Esophagus squamous epithelium (tissue), 5 donors: ENCODE measurements at places on chromosomes 7 and 10. TPM values are rescaled to one million over a fixed set of nuclear protein-coding genes. Genes with fewer than 3 reads are reported as not detected.

The GPC2 gene
- 0.83 TPM for total RNA-seq

The SPDYE16 gene
- not detected for total RNA-seq

The TRIL gene
- total RNA-seq = 6.5 TPM

The LCOR gene
- 16.9 TPM for total RNA-seq

The SORBS1 gene
- 99.1 TPM for total RNA-seq

The C10orf53 gene
- total RNA-seq = not detected

The BMS1 gene
- 11.5 TPM for total RNA-seq

DNA sequence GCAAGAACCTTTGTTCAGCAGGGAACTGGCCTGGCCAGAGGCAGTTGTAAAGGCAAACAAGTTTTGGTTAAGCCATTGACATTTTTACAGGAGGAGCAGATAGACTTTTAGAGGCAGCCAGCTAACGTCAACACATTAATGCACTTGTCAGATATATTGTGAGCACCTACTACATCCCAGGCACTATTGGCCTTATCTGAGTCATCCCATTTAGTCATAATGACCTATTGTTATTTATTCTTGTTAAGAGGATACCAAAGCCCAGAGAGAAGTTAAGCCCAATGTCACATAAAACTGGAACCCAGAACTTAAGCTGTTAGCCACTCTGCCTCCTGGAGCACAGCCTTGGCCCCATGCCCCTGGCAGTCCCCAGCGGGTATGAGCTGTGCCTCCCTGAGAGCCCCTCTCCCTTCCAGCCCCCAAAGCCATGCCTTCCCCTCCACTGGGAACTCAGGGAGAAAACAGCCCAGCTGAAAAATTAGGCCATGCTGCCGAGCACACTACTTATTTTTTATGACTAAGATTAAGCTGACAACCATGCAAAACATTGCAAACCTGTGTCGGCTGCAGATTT lies 32.7 kb upstream of the TRIM8 start:
- H3K4me1 ChIP-seq = peaks cover 48% of the 10 kb centered on the region
- no peak for DNase-seq
- no peaks in the 10 kb centered on the region for H3K27me3 ChIP-seq
- H3K4me3 ChIP-seq = no peak overlapping the region
- peak overlapping the region; percentile 77 for H3K27ac ChIP-seq

DNA sequence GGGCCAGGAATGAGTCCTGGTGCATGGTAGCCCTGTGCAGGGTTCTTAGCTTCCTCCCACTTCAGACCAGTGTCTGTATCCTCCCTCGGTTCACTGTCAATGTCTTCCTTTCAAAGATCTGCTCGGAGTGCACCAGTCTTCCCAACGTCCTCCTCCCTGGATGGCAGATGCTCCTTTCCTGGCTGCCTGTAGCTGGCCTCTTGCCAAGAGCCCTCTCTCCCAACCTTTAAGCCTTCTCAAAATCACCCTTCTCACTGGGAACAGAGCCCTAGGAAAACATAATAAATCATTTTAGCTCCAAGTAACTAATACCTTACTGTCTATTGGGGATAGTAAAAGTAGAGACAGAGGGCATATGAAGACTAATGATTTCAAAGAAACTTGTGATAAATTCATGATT lies 490.6 kb downstream of the CCSER2 start:
- no peaks in the 10 kb centered on the region for H3K36me3 ChIP-seq
- H3K4me1 ChIP-seq = no peaks in the 10 kb centered on the region
- H3K27ac ChIP-seq = no peak overlapping the region
- H3K27me3 ChIP-seq = no peaks in the 10 kb centered on the region
- no peak overlapping the region for H3K4me3 ChIP-seq

- H3K4me3 ChIP-seq = no peak overlapping the region
- no peaks in the 10 kb centered on the region for H3K27me3 ChIP-seq
- DNase-seq = no peak
- no peaks in the 10 kb centered on the region for H3K4me1 ChIP-seq
- H3K36me3 ChIP-seq = no peaks in the 10 kb centered on the region
These were observed 20.8 kb downstream of the VWA2 start for GRCh38 chr10:114259824-114260223.

DNA sequence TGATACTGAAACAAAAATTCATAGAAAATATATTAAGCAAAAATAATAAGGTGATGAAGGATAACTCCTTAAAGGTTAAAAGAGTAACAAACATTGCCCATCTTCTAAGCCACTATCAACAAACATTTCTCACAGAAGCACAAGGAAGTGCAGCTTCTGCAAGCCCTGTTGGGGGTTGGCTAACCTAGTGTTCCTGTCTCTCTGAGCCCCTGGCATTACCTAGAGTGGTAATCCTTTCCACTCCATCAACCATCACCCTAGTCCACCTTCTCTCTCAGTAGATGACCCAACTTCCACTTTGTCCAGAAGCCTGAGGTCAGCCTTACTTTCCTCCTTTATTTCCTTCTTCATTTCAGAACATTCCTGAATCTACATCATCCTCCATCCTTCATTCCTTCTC lies 59.7 kb downstream of the HIPK2 start:
- no peak for DNase-seq
- H3K36me3 ChIP-seq = peaks cover 22% of the 10 kb centered on the region
- no peak overlapping the region for H3K4me3 ChIP-seq
- H3K27me3 ChIP-seq = no peaks in the 10 kb centered on the region
- H3K4me1 ChIP-seq = peaks cover 31% of the 10 kb centered on the region

- no peaks in the 10 kb centered on the region for H3K27me3 ChIP-seq
These were observed 125.4 kb downstream of the KCNMA1 start for GRCh38 chr10:77512219-77512578.

GRCh38 chr7:2488681-2489080 lies 12.5 kb upstream of the GRIFIN start:
- no peaks in the 10 kb centered on the region for H3K36me3 ChIP-seq
- H3K27me3 ChIP-seq = no peaks in the 10 kb centered on the region
- H3K4me1 ChIP-seq = peaks cover 44% of the 10 kb centered on the region

DNA sequence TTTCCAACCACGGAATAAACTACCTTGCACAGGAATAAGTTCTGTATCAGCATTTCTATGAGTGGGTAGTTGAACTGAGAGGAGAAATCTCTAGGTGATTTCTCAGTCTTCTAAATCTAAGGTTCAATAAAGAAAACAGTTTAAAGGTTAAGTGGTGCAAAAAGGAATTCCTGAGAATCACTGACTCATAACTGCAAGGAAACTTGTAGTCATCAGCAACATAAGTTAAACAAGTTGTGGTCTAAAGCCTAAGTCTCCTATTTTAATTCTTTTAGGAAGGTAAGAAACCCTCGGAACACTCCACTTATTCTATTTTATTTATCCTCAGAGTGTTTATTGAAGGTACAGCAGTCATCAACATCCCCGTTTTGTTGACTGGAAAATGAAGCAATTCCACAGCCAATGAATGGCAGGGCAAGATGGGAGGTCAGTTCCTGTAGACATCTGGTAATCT lies 92.4 kb upstream of the PIK3CG start:
- H3K27me3 ChIP-seq = no peaks in the 10 kb centered on the region
- no peaks in the 10 kb centered on the region for H3K36me3 ChIP-seq
- H3K4me1 ChIP-seq = no peaks in the 10 kb centered on the region
- DNase-seq = no peak
- no peak overlapping the region for H3K27ac ChIP-seq

GRCh38 chr7:158229945-158230344 lies 357.7 kb downstream of the PTPRN2 start:
- H3K27ac ChIP-seq = no peak overlapping the region
- H3K27me3 ChIP-seq = no peaks in the 10 kb centered on the region
- H3K4me1 ChIP-seq = no peaks in the 10 kb centered on the region
- no peaks in the 10 kb centered on the region for H3K36me3 ChIP-seq
- no peak for DNase-seq

DNA sequence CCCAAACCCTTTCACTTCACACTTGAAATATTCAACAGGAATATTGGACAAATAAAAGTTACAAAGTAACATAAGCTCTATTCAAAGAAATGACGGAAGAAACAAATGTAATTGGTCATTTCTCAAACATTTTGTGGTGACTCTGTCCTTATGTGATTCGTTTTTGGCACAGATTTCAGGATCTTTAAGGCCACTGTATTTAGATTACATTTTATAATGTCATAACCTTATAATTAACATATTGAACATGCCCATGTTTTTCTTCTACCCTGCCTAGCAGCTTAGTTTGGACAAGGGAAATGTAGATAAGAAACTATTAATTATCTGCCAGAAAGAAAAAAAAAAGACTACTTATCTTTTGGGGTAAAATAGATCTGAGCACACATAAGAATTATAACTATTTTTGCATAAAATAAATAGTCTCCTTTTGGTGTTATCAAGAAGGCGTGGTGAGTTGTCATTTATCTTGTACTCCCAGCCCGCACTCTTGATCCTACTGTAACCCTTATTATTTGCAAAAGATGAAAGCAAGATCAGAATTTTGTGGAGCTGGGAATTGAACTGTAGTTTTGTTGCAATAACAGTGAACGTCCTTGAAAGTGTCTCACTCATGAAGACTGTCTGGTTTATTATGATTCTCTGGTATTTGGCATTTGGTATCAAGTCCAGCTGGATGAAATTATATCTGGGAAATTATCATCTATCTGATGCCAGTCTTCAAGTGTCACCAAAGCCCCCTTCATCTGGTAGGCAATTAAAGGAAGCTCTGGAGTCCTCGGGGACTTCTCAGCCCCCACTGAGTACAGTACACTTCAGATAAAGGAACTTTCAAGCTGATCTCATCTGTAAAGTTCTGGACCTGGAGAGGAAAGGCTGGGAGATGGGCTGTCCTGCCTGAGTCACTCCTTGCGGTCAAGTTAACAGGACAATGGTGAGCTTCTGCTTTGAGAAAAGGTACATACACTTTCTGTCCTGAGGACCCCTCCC lies 175.7 kb upstream of the INHBA start:
- H3K36me3 ChIP-seq = no peaks in the 10 kb centered on the region
- H3K27ac ChIP-seq = no peak overlapping the region
- no peaks in the 10 kb centered on the region for H3K27me3 ChIP-seq
- no peaks in the 10 kb centered on the region for H3K4me1 ChIP-seq
- DNase-seq = no peak

- peaks cover 5% of the 10 kb centered on the region for H3K4me1 ChIP-seq
- H3K36me3 ChIP-seq = no peaks in the 10 kb centered on the region
- no peaks in the 10 kb centered on the region for H3K27me3 ChIP-seq
- DNase-seq = no peak
- H3K4me3 ChIP-seq = no peak overlapping the region
These were observed 1080.2 kb downstream of the KCNMA1 start for GRCh38 chr10:76557366-76557765.

GRCh38 chr7:82694022-82694421 lies 250.4 kb upstream of the CACNA2D1 start:
- no peaks in the 10 kb centered on the region for H3K27me3 ChIP-seq
- H3K4me3 ChIP-seq = no peak overlapping the region
- no peak for DNase-seq
- no peaks in the 10 kb centered on the region for H3K4me1 ChIP-seq

- no peaks in the 10 kb centered on the region for H3K27me3 ChIP-seq
- no peak overlapping the region for H3K4me3 ChIP-seq
- peaks cover 3% of the 10 kb centered on the region for H3K4me1 ChIP-seq
- H3K36me3 ChIP-seq = no peaks in the 10 kb centered on the region
- no peak overlapping the region for H3K27ac ChIP-seq
- no peak for DNase-seq
These were observed 12.5 kb downstream of the COL13A1 start for GRCh38 chr10:69814251-69814650.

DNA sequence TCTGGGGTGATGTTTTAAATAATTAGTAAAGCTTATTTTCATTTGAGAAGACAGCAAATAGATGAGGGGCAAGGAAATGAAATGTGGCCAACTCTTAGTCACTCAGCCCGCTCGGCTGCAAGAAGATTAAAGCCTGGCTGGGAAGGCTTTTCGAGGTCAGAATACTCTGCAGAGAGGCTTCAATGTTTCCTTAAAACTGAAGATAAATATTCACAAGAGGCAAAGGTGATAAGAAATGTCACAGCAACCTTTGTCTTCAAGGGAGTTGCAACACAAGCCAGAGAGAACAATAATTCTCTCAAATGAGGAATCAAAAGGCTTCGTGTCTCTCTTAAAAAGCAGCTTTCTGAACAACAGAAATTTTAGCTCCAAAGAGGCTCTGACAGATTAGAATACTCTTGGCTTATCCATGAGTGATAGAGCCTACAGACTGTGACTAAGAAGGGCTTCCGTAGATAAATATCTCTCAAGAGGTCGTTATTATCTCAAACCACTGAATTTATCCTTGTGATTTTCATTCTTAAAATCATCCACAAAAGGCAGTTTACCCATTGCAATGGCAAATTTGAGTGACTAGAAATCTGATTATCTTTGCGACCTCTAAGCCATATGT lies 92.5 kb downstream of the KLF6 start:
- H3K27ac ChIP-seq = peak overlapping the region; percentile 11
- no peak for DNase-seq
- H3K4me3 ChIP-seq = no peak overlapping the region

DNA sequence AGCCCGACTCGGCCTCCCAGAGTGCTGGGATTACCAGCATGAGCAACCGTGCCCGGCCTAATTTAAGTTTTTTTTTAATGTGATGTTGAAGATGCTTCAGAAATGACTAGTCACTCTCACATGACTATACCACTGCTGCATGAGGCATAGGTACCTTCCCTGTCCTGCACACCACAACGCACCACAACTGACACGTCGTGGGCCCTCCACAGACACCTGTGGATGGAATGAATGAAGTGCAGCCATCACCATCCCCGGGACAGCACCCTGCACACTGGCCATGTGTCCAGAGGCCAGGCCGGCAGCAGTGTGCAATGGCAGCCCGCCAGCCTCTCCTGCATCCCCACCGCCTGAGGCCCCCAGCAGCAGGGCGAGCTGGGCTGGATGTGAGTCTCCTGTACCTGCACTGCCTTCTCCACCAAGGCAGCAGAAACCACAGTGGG lies 55.1 kb downstream of the VOPP1 start:
- no peak overlapping the region for H3K27ac ChIP-seq
- no peak for DNase-seq
- H3K4me1 ChIP-seq = peaks cover 5% of the 10 kb centered on the region
- peaks cover 50% of the 10 kb centered on the region for H3K36me3 ChIP-seq
- no peaks in the 10 kb centered on the region for H3K27me3 ChIP-seq

GRCh38 chr10:78856421-78856820 lies 212.3 kb upstream of the ZMIZ1 start:
- no peaks in the 10 kb centered on the region for H3K36me3 ChIP-seq
- no peak overlapping the region for H3K27ac ChIP-seq
- H3K27me3 ChIP-seq = no peaks in the 10 kb centered on the region
- no peaks in the 10 kb centered on the region for H3K4me1 ChIP-seq
- DNase-seq = no peak

- no peak overlapping the region for H3K27ac ChIP-seq
- no peak overlapping the region for H3K4me3 ChIP-seq
- no peaks in the 10 kb centered on the region for H3K36me3 ChIP-seq
- no peak for DNase-seq
- H3K27me3 ChIP-seq = no peaks in the 10 kb centered on the region
These were observed 230.7 kb upstream of the PODXL start for GRCh38 chr7:131787101-131787500.

GRCh38 chr10:72612203-72612826 lies 13.6 kb downstream of the MICU1 start:
- no peak overlapping the region for H3K27ac ChIP-seq
- H3K4me1 ChIP-seq = peaks cover 6% of the 10 kb centered on the region
- no peak overlapping the region for H3K4me3 ChIP-seq
- H3K36me3 ChIP-seq = no peaks in the 10 kb centered on the region

- DNase-seq = no peak
- H3K27ac ChIP-seq = no peak overlapping the region
- no peaks in the 10 kb centered on the region for H3K4me1 ChIP-seq
- no peaks in the 10 kb centered on the region for H3K27me3 ChIP-seq
- H3K36me3 ChIP-seq = no peaks in the 10 kb centered on the region
These were observed 13.9 kb downstream of the FIGNL1 start for GRCh38 chr7:50436133-50436806.

- H3K36me3 ChIP-seq = no peaks in the 10 kb centered on the region
- no peaks in the 10 kb centered on the region for H3K4me1 ChIP-seq
- H3K4me3 ChIP-seq = no peak overlapping the region
- no peaks in the 10 kb centered on the region for H3K27me3 ChIP-seq
- H3K27ac ChIP-seq = no peak overlapping the region
These were observed 90.1 kb downstream of the NPSR1 start for GRCh38 chr7:34747867-34748727.
